NCI-H146 (cell line): ENCODE measurements at places on chromosomes 2 and 18.

GRCh38 chr2:238701341-238702206 is 146.3 kb upstream of the TWIST2 start:
- no peak for DNase-seq

- no peak for DNase-seq
These were observed 11.6 kb upstream of the GREB1L start for GRCh38 chr18:21230436-21230835.

DNA sequence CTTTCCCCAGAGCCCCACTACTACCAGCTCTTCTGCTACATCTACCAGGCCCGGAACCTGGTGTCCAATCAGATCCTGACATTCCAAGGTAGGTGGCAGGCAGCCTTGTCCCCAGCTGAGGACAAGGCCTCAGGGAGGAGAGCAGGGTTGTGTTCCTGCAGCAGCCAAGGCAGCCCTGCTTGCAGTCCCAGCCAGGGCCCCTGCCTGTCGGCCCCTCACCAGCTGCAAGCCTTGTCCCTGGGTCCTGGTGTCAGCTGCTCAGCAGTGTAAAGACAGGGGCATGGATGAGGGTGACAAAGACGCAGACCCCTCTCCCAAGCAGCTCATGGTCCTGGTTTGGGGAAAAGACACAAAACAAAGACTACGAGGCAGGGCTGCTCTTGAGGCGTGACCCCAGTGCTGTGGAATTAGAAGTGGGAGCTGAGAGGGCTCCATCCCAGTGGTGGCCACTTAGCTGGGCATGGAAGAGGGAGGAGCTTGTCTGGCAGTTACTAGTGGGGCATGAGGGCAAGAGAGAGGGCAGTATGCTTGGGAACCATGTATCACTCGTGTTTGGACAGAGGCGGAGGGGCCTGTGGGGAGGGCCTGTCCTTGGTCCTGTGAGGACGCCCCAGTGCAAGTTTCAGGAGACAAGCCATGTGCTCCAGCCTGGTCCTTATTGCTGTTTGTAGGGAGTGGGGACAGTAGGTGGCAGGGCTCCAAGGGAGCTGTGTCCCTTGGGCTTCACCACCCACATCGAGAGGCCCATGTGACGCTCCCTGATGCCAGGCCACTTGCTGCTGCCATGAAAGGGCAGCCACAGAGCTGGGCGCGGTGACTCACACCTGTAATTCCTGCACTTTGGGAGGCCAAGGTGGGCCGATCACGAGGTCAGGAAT is 47.5 kb downstream of the LMAN2L start:
- no peak for DNase-seq

DNA sequence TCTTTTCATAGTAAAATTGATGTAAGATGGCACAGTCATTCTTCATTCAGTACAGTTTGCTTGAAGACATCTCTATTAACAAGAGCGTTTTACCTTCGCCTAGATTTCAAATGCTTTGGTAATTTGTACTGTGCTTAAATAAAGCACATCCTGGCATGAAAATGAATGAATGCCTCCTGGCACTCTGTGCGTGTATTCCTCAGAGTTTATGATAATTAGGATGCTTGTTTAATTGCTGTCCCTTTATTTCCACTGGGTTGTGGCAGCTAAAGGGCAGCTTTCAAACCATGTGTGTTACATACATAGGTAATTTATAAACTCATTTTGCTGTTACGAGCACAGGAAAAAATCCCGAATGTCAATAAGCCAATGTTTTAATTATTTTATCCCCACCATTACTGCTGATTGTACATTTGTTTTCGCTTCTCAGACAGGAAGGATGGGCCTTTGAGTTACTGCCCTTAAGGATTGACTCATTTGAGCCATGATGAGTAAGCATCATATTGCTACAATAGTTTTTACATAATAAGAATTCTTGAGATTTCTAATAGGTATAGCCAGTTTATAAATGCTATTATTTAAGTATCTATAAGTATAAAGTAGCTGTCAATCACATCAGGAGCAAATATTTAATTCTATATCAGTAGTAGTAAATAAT is 516.5 kb downstream of the XIRP2 start:
- no peak for DNase-seq

DNA sequence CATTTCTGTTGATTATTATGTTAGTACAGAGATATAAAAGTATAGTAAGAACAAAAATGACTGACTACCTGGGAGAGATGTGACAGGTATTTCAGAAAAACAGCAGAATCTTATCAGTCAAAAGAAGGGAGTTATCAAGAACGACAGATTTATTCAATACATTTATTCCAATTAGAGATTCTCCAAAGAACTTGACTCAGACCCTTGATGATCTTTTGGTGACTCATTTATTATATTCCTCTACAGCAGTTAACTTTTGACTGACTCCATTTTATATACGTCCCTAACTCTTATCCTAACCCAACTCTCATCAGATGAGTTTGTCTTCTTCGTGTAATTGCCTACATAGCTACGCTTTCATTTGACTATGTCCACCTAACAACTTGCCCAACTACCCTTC is 91.1 kb downstream of the C2orf74 start:
- no peak for DNase-seq

DNA sequence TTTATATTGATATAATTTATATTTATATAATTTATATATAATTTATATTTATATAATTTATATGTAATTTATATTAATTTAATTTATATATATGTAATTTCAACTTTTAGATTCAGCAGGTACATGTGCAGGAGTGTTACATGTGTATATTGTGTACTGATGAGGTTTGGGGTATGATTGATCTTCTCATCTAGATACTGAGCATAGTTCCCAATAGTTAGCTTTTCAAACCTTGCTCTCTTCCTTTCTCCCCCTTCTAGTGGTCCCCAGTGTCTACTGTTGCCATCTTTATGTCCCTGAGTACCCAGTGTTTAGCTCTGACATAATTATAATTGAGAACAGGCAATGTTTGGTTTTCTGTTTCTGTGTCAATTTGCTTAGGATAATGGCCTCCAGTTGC is 1335.3 kb upstream of the CDH2 start:
- no peak for DNase-seq
